Hypothalamus (tissue), 51 donors: ENCODE measurements at places on chromosomes 2 and 18.

DNA sequence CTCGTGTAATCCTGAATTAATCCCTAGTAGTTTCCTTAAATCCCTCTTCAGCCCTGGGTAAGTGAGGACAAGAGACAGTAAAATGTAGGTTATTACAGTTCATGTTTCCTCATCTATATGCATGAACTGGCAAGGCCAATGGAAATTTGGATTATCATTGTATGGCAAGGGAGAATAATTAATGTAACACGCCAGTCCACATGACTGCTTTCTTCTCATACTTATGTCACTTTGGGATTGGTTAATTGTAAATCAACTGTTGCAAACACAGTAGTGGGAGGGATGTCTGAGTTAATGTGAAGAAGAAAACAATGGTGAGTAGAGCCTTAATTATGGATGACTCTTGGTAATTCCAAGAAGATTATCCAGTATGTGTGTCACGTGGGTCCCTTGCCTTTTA is 1.7 kb upstream of the SERPINB7 start:
- no peak for DNase-seq

DNA sequence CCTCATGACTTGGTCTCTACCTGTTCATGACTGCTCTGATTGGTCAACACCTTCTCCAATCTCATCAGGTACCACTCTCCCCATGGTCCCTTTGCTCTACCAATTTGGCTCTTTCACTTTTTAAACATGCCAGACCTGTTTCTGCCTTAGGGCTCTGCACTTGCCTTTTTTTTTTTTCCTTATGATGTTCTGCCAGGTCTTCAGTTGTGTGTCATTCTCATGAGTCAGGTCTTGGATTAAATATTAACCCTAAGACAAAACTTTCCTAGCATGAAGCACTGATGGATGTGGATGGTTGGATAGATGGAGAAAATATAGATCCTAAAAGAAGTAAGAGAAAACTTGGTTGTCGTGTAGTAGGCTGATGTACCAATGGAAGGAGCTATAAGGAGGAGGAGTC is 219.3 kb downstream of the TTC32 start:
- DNase-seq: no peak

GRCh38 chr2:102331311-102331980 is 20.1 kb downstream of the IL1RL1 start:
- DNase-seq: no peak

GRCh38 chr2:104140361-104140760 is 713.6 kb upstream of the POU3F3 start:
- no peak for DNase-seq

DNA sequence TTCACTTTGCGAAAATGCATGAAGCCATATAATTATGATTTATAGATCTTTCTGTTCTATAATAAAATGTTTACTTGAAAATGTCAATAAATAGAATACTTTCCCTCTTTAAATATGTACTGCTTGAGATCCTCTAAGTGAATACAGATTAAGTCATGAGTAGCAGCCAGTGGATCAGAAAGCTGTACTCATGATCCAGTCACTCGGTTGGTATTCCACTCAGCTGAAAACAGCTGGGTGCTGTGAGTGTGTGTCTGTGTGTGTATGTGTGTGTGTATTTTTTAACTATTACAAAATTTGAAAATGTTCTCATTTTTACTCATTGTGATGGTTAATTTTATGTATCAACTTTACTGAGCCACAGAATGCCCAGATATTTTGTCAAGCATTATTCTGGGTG is 141.6 kb upstream of the CYP26B1 start:
- no peak for DNase-seq

DNA sequence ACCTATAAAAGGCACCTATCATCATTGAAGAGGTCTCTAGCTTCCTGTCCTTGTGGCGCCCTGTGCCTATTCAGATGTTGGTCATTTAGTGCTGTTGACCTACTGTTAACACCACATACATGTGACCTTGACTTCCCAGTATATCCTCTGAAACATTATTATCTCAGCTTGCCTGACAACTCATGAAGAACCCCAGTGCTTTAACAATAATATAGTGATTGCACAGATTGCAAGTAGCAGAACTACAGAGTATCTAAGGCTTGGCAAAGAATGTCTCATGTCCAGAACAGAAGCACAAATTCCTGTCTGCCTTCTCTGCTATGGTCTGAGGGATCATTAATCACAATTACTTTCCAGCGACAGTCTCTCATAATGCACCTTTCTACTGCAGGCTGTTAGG is 165.3 kb downstream of the LCLAT1 start:
- no peak for DNase-seq

- no peak for DNase-seq
Observed at GRCh38 chr2:18232731-18233438, 327.6 kb downstream of the RDH14 start.

DNA sequence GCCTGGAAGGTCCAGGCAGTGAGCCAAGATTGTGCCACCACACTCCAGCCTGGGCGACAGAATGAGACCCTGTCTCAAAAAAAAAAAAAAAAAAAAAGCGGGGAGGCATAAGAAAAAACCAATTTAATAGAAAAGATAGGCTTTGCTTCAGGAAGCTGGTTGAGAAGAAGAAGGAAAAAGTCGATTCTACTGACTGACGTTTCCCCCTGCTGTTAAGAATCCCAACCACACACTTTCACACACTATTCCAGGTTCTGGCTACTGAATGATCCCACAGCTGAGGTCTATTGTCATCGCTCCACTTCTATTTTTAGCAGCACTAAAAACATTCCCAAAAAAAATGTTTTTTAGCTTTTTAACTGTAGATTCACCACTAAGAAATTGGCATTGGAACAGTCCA is 6.7 kb upstream of the CHCHD5 start:
- DNase-seq: no peak

GRCh38 chr2:3379339-3379646 is 201 bp upstream of the TRAPPC12 start:
- no peak for DNase-seq

- DNase-seq: no peak
Observed at GRCh38 chr2:222228054-222228453, 70.7 kb downstream of the PAX3 start.

DNA sequence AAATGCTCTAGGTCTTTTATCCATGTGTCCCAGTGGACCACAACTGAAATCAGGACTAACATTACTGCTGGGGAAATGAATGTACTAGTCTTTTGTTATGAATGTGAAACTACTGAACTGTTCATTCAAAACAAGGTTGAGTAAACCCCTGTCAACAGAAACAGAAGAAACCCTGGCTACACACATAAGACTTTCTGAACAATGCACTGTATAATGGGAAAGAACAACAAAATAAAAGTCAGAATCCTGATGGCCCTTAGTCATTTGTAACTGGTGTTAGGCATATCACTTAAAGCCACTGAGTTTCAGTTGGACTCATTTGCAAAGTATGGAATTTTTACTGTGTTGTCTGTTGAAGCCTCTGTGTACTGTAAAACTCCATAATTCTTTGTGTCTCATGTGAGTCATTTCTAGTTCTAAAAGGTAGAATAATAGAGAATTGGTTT is 77.0 kb upstream of the UBXN4 start:
- DNase-seq: no peak

DNA sequence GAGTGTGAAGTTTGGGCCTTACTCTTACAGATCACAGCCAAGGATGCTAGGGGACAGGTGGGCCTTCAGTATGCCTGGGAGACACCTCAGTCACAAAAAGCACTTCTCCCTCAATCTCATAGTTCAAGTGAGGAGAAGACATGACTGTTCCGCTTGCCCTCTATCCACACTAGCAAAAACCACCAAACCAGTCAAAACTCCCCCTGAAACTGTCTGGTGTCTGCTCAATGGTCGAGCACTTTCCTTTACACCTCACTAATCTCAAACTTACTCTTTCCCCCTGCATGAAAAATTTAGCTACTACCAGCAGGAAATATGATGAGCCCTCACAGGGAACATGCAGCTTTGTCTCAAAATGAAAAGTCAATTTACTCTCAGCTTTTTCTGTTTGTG is 232.2 kb downstream of the TRIB2 start:
- no peak for DNase-seq

DNA sequence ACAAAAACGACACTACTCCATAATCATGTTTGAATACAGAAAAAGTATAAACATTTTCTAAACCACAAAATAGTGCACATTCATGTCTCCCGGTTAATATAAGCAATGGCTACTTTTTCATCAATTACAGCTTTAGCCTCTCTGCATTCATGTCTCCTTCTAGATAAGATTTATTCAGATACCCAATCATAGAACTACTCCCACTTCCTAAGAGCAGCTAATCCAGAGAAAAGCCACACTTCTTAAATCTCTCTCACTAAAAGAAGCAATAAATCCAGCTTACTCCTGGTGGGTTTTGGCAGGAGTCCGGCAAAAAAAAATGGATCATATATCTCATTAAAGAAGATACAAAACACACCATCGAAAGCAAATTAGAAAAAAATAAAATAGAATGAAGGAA is 20.1 kb downstream of the DSEL start:
- no peak for DNase-seq

- DNase-seq: no peak
Observed at GRCh38 chr18:50786864-50787263, 33.0 kb downstream of the MRO start.

- no peak for DNase-seq
Observed at GRCh38 chr2:180312542-180312941, 305.4 kb upstream of the CWC22 start.

DNA sequence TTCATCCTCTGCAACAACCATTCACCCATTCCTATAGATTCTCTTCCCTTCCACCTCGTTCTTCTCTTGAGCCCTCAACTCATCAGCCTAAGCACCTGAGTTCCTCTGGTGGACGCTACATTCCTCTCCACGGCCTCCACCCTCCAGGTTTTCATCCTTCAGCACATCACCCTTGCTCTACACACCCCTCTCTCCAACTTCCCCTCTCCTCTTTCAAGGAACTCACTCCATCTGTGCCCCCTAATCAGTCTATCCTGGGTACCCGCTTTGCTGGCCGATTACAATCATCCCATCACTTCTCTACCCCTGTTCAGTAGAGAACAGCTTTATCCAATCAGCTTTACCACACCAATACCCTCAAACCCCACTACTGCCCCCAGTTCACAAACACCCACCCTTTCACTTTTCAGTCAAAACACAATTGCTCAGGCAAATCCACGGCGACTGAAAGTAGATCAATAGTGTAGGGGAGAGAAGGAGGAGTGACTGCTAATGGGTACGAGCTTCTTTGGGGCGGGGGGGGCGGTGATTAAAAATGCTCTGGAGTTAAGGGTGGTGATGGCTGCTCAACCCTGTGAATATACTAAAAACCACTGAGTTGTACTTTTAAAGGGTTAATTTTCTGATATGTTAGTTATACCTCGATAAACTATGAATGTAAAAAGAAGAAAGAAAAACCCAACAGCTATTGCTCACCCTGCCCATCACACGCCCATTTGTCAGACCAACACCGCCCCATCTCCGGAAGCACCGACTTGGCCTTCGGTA is 857 bp downstream of the DYM start:
- DNase-seq: no peak

GRCh38 chr18:79914614-79915160 is 36.8 kb downstream of the SLC66A2 start:
- DNase-seq: no peak

- no peak for DNase-seq
Observed at GRCh38 chr18:23450022-23450421, 3.1 kb upstream of the RIOK3 start.

DNA sequence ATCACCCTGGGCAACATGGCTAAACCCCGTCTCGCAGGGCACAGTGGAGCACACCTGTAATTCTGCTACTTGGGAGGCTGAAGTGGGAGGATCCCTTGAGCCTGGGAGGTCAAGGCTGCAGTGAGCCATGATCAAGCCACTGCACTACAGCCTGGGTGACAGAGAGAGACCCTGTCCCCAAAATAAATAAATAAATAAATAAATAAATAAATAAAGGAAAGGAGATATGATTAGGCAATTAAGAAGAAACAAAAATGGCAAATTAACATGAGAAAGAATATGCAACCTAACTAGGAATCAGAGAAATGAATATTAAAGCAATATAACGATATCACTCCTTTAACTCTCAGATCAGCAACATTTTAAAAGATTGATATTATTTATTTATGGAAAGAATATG is 92.3 kb downstream of the C1D start:
- no peak for DNase-seq

GRCh38 chr2:122710049-122710448 is 954.6 kb downstream of the TSN start:
- DNase-seq: no peak

- no peak for DNase-seq
Observed at GRCh38 chr18:62778976-62779869, 63.9 kb downstream of the PHLPP1 start.

DNA sequence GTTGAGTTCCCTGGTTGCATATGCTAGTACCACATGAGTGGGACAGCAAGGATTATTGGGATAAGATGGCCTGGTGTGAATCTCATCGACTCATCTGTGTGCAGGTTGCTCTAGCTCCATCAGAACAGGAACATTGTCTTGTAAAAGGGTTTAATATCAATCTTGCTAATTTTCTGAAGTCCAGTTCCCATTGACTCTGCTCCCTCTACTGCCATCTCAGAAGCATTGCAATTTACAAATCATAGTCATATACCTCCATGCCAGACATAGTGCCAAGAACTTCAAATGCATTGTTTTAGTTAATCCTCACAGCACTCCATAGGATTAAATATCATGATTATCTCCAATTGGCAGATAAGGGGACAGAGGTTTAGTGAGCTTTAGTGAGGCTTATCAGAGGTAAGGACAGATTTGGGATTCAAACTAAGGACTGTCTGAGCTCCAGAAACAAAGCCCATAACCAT is 4.8 kb upstream of the STAT4 start:
- DNase-seq: no peak
